ENCODE measurements at places on chromosomes 2 and 18.

- no peak overlapping the region for H3K27ac ChIP-seq
- no peaks in the 10 kb centered on the region for H3K4me1 ChIP-seq
- no peaks in the 10 kb centered on the region for H3K27me3 ChIP-seq
- no peaks in the 10 kb centered on the region for H3K36me3 ChIP-seq
- DNase-seq, result peak; percentile 48
These were observed 140.5 kb downstream of the TPGS2 start for GRCh38 chr18:36688020-36688965.

GRCh38 chr2:135913727-135914365, 37.6 kb upstream of the MCM6 start:
- peak; percentile 42 for DNase-seq
- no peaks in the 10 kb centered on the region for H3K4me1 ChIP-seq
- H3K4me3 ChIP-seq, result no peak overlapping the region

- peak; percentile 76 for DNase-seq
- H3K4me1 ChIP-seq, result no peaks in the 10 kb centered on the region
- H3K27me3 ChIP-seq, result no peaks in the 10 kb centered on the region
- peaks cover 19% of the 10 kb centered on the region for H3K36me3 ChIP-seq
- peak overlapping the region; percentile 80 for H3K27ac ChIP-seq
These were observed 573 bp downstream of the KDSR start for GRCh38 chr18:63366213-63367052.

GRCh38 chr2:189375842-189376241, 65.4 kb upstream of the WDR75 start:
- no peak overlapping the region for H3K27ac ChIP-seq
- H3K4me1 ChIP-seq, result peaks cover 30% of the 10 kb centered on the region
- no peak for DNase-seq
- no peak overlapping the region for H3K4me3 ChIP-seq
- no peaks in the 10 kb centered on the region for H3K36me3 ChIP-seq

DNA sequence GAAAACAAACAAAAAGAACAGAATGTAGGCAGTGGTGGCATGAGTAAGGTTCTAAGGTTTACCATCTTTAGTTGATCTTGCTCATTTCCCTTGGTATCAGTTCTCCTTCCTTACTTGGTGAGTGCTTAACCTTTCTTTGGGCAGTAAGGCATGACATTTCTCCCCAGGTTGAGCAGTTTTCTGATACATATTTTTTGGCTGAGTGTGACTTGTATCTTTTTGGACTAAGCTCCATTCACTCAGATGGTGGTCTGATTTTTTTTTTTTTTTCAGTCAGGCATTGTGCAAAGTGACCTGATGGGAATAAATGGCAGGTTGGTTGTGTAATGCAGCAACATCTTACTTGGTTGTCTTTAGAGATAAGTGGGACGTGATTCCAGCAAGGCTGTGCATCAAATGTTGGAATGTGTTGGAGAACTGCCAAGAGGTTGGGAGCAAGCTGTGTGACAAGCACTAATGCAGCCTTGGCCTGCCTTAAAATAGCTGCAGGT, 15.1 kb downstream of the SPTBN1 start:
- peak; percentile 71 for DNase-seq
- H3K36me3 ChIP-seq, result 0 out of 2 replicates have a peak, but pooled peaks cover 4% of the 10 kb centered on the region
- no peak overlapping the region for H3K4me3 ChIP-seq
- peaks cover 32% of the 10 kb centered on the region for H3K4me1 ChIP-seq
- no peaks in the 10 kb centered on the region for H3K27me3 ChIP-seq

DNA sequence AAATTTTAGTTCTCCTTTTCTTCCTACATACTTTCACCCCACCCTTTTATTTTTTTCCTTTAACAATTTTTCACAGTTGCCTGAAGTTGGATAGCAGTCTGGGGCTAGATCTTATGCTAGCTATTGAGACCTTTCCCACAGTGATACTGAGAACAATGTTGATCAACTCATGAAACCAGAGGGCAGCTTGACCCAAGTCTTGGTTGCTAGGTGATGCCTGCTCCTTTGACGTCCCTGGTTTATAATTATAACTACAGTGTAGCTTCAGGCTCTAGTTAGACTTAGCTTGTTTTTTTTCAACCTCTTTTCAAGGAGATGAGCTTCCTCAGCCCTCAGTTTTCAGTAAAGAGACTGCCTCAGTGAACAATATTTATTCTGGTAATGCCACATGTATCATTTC, 648.5 kb downstream of the IRS1 start:
- DNase-seq, result no peak
- H3K27ac ChIP-seq, result no peak overlapping the region
- H3K27me3 ChIP-seq, result no peaks in the 10 kb centered on the region
- H3K4me1 ChIP-seq, result peaks cover 13% of the 10 kb centered on the region
- no peaks in the 10 kb centered on the region for H3K36me3 ChIP-seq

DNA sequence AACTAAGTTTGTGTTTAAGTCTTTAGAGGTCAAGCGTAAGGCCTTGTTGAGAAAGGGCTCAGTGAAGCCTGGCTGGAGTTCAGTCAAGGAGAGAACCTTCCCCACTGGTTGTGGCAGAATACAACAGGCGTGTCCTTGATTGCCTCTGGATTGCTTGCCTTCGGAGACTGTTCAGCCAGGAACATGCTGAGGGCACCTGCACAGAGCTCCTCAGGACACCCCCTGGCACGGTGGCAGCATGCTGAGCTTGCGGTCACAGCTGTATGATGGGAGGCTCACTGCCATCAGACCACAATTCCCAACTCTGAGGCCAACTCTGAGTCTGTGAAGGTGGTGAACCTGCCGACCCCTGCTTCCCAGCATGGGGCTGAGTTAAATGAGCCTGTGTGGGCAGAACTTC, 130.0 kb downstream of the LPIN1 start:
- no peak overlapping the region for H3K4me3 ChIP-seq
- no peaks in the 10 kb centered on the region for H3K27me3 ChIP-seq
- no peak for DNase-seq
- no peak overlapping the region for H3K27ac ChIP-seq
- H3K36me3 ChIP-seq, result no peaks in the 10 kb centered on the region

DNA sequence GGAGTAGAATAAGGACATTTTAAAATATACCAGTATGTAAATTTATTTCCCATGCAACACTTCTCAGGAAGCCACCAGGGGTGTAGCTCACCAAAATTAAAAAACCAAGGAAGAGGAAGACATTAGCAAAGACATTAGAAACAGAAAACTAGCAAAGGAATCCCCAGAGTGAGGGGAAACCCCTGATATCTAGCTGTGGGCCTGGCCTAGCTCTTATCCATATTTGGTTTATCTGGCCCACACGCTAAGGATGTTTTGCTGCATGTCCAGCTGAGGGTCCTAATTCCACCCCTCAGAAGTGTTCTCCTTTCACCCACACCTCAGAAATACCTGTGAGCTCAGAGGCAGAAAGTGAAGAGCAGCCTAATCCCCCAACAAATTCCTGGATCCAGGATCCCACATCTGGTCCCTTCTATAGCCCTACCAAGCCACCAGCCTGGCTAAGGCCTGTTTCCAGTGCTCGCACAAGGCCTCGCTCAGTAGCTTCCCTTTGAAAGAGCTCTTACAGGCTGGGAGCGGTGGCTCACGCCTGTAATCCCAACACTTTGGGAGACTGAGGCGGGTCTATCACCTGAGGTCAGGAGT, 17.4 kb downstream of the OSBPL1A start:
- H3K4me1 ChIP-seq, result no peaks in the 10 kb centered on the region
- DNase-seq, result no peak
- H3K27me3 ChIP-seq, result no peaks in the 10 kb centered on the region
- 0 out of 2 replicates have a peak, but pooled peaks cover 4% of the 10 kb centered on the region for H3K36me3 ChIP-seq
- no peak overlapping the region for H3K27ac ChIP-seq

GRCh38 chr2:56102866-56103265, 80.9 kb upstream of the CCDC85A start:
- no peak overlapping the region for H3K4me3 ChIP-seq
- H3K27me3 ChIP-seq, result no peaks in the 10 kb centered on the region
- H3K4me1 ChIP-seq, result no peaks in the 10 kb centered on the region
- H3K36me3 ChIP-seq, result no peaks in the 10 kb centered on the region
- no peak for DNase-seq
- H3K27ac ChIP-seq, result no peak overlapping the region

All from SJSA1 (cell line).